ENCODE measurements at places on chromosomes 2 and 18.

- DNase-seq = no peak
Measured at GRCh38 chr2:217805668-217806481, 196.9 kb downstream of the TNS1 start.

DNA sequence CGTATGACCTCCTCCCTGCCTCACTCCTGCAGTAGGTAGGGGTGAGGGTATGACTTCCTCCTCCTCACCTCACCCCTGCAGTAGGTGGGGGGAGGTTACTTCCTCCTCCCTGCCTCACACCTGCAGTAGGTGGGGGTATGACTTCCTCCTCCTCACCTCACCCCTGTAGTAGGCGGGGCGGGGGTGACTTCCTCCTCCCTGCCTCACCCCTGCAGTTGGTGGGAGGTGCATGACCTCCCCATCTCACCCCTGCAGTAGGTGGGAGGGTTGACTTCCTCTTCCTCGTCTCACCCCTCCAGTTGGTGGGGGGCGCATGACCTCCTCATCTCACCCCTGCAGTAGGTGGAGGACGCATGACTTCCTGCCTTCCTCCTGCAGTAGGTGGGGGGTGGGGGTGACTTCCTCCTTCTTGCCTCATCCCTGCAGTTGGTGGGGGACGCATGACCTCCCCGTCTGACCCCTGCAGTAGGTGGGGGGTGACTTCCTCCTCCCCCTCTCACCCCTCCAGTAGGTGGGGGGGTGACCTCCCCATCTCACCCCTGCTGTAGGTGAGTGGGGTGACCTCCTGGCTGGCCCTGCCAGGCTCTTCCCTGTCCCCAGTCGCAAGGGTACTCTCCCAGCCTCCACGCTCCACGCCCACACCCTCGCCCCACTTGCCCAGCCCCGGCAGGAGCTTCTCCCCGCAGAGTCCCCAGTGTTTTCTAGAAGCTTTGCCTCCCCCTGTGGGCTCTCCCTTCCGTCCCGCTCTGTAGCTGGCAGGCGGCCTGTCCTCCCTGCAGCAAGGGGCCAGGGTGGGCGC is 39.3 kb downstream of the TSHZ1 start:
- no peak for DNase-seq

DNA sequence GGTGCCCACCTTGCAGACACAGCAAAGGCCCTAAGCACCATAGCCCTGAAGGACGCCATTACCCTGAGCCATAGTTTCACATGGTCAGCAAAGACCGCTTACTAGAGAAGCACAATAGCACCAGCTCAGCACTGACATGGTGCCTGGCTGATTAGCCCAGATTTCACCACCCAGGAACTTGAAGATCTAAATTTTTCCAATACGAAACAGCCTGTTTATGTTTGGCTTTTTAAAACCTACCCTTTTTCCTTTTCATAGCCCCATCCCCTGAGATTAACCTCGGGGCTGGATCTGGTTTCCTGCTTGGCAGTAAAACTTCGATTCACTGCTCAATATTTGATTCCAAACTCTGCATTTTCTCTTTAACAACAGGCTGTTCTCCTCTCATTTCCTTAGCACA is 158.5 kb upstream of the PID1 start:
- no peak for DNase-seq

DNA sequence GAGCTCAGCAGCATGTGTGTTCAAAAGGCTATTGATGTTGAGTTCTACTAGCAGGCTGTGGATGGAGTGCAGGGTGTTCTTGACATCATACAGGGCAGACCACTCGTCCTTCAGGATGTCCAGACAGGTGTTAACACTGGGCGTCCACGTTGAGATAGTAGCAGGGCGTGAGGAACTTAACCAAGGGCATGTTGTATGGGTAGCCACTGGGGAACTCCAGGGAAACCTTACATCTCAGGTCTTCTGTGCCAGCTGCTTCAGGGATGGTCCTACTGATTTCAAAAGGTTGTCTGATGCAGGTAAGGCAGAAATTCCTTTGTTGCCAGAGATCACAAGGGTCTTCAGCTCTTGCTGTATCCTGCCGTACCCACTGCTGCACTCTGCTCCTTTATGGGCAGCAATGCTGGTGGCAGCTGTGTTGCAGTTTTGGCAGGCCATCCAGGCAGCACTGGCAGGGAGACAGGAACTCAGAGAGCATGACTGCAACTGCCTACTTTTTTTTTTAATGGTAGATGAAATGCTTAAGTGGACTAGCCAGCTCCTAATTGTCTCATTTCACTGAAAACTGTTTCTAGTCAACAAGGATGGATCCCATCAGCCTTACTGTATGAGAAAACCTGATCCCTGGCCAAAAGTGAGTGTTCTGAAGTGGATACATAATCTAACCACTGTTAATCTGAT is 32.4 kb upstream of the RBBP8 start:
- DNase-seq = no peak

DNA sequence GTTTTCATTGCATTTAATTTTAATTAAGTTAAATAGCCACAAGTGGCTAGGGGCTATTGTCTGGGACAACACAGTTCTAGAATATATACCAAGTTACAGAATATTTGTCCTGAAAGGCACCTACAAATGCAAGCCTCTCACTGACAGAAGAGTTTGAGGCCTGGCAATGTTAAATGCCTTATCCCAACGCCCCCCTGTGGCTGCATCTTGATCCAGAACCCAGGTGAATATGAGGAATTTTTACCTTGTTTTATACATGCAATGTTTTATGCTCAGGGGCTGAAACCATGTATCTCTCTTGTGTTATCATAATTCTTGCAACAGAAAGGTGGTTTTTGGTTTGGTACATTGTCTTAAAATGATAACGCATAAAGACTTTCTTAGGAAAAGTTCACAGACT is 71.8 kb upstream of the SEC11C start:
- no peak for DNase-seq

- no peak for DNase-seq
Measured at GRCh38 chr2:102334486-102334885, 21.1 kb upstream of the IL18R1 start.

- no peak for DNase-seq
Measured at GRCh38 chr2:165277295-165277694, 38.1 kb downstream of the SCN2A start.

DNA sequence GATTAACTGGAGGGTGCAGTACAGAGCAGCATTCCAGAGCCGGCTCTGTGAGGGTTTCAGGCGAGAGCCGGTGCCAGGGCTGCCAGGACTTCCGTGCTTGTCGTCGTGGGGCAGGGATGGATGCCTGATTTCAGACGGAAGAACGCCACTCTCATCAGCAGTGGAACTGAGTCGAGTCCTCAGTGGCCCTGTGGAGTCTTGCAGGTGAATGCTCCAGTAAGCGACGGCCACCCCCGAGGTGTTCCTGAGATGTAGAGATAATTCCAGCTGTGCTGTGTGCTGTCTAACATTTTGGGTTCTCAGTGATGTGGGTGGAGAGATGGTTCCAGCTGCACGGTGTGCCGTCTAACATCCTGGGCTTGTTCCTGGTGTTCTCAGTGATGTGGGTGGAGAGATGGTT is 103.1 kb upstream of the ALKAL2 start:
- DNase-seq = no peak

DNA sequence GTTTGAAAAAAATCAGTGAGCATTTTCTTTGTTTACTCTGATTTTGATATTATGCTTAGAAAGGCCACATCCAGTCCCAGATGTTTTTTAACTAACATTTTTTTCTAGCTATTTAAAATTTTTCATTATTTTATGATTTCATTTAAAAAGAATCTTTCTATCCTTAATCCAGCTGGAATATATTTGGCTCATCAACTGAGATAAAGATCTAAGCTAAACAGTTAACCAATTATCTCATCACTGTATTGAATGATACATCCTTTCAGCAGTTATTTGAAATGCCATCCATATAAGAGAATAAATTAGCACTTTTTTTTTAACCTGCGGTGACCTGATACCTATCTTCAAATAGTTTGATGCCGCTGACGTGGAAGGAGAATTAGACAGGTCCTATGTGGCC is 245.5 kb upstream of the COPS8 start:
- DNase-seq = no peak

DNA sequence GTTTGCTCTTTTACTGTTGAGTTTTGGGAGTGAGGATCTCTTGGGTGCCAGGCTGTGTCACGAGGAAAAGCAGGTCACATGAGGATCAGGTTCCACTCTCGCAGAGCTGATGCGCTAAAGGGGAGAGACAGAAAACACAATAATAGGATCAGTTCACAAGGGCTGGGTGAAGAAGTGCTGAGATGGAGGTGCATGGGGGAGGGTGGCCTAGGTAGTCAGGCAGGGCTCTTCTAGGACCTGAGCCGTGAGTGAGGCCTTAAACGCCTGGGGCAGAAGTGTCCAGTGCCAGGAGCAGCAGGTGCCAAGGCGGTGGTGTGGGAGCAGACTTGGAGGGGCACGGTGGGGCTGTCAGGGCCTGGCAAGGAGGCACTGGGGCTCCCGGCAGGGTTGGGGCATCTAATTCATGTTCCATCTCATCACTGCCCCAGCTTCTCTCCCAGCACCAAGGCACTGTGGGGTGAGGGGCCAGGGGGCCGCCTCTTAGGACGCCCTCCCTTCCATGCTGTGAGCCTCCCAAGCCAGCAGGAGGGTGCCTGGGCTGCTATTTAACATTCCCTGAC is 9.3 kb downstream of the KCNIP3 start:
- DNase-seq = no peak

DNA sequence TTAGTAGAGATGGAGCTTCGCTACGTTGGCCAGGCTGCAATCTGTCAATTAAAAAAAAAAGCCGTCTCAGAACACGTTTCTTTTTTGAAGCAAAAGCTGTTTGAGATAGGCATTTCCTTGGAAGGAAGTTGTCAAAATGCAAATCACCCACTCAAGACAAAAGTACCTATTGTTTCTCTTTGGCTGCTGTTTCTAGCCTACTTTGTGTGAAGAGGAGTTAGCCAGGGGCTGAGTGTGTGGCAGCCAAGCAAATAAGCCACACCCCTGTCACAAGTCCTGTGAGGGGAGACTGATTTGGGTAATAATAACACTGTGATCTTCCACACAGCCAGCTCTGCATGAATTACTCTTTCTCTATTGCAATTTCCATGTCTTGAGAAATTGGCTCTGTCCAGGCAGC is 47.4 kb upstream of the CDCA7 start:
- DNase-seq = no peak

GRCh38 chr18:67035026-67035425 is 431.1 kb upstream of the CDH19 start:
- no peak for DNase-seq

GRCh38 chr2:167114018-167114417 is 225.7 kb downstream of the XIRP2 start:
- no peak for DNase-seq

DNA sequence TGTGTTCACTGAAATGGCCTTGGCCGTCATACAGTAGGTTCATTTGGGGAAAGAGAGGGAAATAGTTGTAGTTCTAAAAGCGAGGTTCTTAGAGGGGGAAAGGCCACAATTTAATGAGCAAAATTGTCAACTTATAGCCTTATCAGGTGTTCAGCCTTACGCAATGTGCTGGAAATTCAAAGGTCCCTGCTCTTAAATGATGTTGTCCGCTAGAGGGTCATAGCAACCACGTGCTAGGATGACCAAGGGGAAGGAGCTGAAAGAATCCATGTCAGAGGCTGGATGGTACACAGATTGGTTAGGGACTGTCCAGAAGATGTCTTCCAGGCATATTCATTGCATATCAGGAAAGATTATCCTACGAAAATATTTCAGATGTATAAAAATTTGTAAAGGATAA is 282.3 kb upstream of the MEX3C start:
- no peak for DNase-seq

GRCh38 chr2:54859997-54860701 is 136.7 kb downstream of the EML6 start:
- DNase-seq = no peak

- no peak for DNase-seq
Measured at GRCh38 chr2:100151310-100151709, 8.9 kb upstream of the AFF3 start.

- DNase-seq = no peak
Measured at GRCh38 chr2:155727187-155727895, 605.2 kb downstream of the NR4A2 start.

GRCh38 chr2:45843136-45843535 is 191.7 kb downstream of the PRKCE start:
- no peak for DNase-seq

GRCh38 chr2:158993030-158993429 is 24.6 kb downstream of the TANC1 start:
- no peak for DNase-seq

GRCh38 chr2:239584986-239585385 is 184.2 kb upstream of the HDAC4 start:
- DNase-seq = no peak

GRCh38 chr18:44798433-44799048 is 117.9 kb downstream of the SETBP1 start:
- no peak for DNase-seq

DNA sequence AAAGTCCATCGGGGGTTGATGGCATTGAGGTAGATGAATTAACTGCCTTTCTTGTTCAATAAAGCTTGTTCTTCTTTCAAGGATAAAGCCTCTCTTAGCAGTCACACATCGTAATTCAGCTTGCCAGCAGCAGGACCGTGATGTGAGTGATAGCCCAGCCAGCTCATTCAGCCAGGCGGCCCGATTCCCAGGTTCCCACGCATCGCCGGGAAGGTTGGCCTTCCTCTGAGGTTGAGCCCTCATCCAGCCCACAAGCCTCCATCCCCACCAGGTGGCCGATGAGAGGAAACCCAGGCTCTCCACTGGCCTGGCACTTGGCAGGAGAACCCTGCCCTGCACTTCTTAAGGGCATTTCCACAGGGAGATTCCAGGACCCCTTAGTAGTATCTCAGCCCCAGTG is 4.7 kb downstream of the AGAP1 start:
- DNase-seq = no peak

DNA sequence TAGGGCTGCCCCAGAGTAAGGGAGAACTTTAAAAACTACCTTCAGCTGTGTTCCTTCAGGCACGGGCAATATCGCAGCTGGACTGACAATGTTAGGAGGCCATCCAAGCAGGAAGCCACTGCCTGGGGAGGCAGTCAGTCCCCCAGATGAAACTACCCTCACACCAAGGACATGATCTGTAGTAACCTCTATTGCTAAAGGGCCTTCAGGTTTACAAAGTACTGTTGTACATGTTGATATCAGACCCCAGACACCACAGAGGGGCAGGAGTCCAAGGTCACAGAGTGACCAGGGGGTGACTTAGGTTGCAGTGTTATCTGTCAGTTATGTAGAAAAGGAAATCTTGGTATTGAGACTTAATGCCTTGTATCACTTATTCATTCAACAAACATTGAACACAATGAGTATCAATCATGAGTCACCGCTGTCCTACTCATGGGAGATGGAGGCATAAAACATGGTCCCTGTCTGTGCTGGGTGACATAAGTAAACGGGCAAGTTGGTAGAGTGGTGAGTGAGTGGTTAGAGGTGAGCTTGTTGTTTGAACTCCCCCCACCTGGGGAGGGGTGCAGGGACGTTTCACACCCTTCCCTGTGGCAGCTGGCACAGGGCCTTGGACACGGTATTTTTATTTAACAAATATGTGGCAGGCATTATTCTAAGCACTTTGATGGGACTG is 7.1 kb downstream of the CABLES1 start:
- no peak for DNase-seq

DNA sequence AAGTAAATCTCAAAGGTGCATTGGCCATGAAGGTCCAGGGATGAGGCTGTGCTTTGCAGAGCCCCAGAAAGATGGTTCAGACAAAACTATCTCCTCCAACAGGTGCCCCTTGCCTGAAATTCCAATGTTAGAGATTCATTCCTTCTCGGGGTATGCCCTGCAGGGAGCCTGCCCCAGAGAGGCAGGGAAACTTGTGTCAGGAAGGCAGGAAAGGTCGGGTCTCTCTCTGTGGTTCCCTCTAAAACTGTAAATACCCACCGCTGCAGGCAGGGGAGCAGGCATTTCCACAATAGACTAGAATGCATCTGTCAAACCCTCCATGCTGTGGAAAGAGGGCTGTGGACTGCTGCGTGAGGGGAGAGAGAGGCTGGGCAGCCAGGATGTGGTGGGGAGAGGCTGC is 207.8 kb upstream of the SMAD2 start:
- no peak for DNase-seq

- no peak for DNase-seq
Measured at GRCh38 chr2:68792751-68793150, 58.1 kb downstream of the ARHGAP25 start.
